IMR-90 (cell line): ENCODE measurements at places on chromosomes 13 and 19. TPM values are rescaled to one million over a fixed set of nuclear protein-coding genes. Genes with fewer than 3 reads are reported as not detected.

DNA sequence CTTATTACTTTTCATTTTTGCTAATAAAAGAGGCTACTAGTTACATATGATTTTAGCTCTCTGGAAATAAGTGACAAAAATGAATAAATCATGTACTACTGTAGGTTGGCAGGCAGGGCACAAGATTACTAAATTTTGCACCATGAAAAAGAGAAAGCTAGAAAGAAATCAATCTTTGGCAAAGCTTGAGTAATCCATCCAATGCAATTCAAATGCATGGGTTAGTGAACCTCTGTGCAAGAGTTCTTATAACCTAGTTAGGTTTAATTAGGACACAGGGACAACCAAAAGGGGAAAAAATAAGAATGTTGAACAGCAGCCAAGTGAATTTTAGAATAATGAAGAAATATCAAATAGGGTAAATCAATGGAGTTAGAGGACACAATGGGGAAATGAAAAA, 305.5 kb downstream of the DCT start:
- DNase-seq, result no peak

GRCh38 chr13:111380431-111380830, 60.0 kb downstream of the TEX29 start:
- DNase-seq, result no peak

The KLF12 gene
- 44.8 and 45.0 TPM in 2 replicates for total RNA-seq

The STOML3 gene
- not detected in 2 replicates for total RNA-seq

The SHC2 gene
- under 0.01 TPM in 1 of 2 replicates, not detected in the other for total RNA-seq

- no peak for DNase-seq
These were observed 27.3 kb downstream of the PNPLA6 start for GRCh38 chr19:7562646-7563393.

The FFAR2 gene
- total RNA-seq, result not detected in 2 replicates

DNA sequence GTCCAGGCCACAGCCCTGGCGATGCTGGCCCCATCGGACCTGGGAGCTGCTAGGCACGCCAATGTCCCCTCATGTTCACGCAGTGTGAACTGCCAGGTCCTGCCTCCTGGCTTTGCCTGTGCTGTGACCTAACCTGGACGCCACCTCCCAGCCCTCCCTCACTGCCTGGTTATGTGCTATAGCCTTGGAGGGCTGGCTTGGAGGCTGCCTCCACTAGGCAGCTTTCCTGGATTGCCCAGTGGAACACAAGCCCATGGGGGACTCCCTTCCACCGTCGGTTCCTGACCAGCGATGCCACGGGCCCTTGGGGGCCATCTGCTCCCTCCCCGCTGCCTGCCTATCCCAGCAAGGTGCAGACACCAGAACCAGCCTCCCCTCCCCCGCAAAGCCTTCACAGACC, 15.2 kb upstream of the UQCR11 start:
- DNase-seq, result no peak

DNA sequence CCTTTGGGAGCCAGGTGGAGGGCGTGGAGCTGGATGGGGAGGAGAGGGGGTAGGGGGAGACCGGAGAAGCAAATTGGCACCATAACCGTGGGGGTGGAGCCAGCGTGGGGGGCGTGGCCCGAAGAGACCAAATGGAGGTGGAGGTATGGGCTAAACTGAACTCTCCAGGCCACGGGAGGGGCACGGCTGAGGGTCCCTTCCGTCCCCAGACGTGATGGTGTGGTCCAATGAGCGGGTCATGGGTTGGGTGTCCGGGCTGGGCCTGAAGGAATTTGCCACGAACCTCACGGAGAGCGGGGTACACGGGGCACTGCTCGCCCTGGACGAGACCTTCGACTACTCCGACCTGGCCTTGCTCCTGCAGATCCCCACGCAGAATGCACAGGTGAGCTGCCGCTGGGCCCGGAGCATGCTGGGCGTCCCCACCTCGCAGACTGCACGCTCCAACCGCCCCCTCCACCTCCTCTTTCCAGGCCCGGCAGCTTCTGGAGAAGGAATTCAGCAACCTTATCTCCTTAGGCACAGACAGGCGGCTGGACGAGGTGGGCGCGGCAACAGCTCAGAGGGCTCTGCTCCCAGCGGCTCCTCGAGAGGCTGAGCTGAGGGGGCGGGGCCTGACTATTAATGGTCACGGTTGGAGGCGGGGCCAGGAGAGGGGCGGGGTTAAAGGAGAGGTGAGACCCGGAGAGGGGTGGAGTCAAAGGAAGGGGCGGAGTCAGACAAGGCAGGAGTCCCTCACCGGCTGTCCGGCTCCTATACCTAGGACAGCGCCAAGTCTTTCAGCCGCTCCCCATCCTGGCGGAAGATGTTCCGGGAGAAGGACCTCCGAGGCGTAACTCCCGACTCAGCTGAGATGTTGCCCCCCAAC, 6.2 kb downstream of the HRC start:
- peak; percentile 86 for DNase-seq

- DNase-seq, result peak; percentile 60
These were observed 126.9 kb downstream of the ITGBL1 start for GRCh38 chr13:101579281-101579802.

DNA sequence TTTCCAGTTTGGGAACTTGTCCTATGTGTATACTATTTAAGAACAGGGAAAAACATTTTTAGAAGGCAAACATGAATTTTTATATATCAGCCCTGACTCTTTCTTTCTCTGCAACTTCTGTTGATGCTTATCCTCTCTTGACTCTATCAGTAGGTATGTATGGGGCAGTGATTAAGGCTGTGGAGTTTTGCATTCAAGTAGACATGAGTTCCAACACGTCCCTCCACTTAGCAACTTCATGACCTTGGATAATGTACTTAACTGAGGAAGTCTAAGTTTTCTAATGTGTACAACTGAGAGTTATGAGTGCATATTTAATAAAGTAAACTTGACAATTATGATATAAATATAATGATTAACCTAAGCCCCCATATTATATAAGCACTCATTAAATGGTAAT, 414.6 kb downstream of the TDRD3 start:
- DNase-seq, result no peak

DNA sequence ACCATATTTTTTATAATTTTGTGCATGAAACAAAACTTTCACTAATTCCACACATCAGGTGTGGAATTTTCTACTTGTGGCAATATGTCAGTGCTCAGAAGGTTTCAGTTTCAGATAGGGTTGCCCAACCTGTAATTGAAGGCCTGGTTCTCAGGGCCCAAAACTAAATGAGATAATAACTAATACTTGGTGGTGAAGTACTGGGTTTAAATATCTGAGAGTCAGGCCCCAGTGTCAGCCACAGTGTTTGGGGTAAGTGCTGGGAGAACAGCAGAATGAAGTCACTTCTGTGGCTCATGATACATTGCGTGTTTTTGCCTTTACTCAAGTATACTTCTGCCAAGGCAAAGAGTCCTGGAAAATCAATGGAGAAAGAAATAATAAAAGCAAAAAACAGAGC, 5.6 kb downstream of the SAFB start:
- DNase-seq, result peak; percentile 64

DNA sequence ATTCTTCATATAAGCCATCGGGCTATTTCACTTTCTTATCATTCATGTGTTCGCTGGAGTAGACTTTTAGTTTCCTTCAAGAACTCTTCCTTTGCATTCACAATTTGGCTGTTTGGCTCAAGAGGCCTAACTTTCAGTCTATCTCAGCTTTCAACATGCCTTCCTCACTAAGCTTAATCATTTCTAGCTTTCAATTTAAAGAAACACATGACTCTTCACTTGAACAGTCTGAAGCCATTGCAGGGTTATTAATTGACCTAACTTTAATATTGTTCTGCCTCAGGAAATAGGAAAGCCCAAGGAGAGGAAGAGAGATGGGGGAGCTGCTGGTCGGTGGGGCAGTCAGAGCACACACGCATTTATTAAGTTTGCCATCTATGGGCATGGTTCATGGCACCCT, 158.1 kb downstream of the SUCLA2 start:
- no peak for DNase-seq

The CLEC11A gene
- 17.0 and 19.2 TPM in 2 replicates for total RNA-seq

DNA sequence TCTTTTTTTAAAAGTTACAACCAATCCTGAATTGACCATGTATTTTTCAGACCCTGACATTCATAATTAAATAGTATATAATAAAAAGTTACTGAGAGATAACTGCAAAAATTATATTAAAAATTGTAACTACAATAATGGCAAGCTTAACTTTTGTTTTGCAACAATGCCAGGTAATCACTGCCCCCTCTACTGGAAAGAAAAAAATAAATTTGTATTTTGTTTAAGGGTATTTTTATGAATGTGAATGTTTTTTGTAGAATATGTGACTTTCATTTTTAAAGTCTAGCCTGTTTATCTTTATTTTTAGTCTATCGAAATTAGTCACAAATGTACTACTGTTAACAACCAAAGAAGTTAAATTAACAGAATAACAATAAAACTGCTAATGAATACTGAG, 21.7 kb downstream of the MRPS31 start:
- DNase-seq, result no peak

DNA sequence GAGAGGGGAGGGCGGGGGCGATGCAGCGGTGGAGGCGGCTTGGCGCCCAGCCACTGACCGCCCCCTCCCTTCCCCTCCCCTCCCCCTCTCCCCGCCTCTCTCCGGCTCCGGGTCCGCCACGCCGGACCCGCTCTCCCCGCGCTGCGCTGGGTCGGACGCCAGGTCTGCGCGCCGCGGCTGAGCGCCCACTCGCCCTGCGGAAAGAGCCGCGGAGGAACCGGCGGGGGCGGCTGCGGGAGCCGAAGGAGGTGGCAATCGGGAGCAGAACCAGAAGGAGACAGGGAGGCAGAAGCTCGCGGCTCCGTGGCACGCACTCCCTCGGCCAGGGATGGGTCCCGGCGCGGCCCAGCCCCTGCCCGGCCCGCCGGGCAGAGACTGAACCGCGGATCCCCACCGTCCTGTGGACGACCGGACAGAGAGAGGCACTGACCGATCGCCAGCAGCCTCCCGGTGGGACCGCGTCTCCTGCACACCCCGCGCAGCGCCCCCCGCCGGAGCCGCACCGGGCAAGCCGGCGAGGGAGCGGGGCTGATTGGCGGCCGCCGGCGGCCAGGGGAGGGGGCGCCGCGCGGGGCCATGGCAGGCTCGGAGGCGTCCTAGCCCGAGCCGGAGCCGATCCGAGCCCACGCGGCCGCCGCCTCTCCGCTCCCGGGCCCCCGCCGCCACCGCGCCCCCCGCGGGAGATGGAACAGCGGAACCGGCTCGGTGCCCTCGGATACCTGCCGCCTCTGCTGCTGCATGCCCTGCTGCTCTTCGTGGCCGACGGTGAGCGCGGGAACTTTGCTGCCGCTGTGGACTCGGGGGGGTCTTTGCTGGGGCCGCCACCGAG, at the start of gene VSTM2B:
Gene VSTM2B, plus strand, starts transcription at position 94 of the 829 bp plus-strand sequence. Its CDS starts 590 bp downstream, at position 684.
- DNase-seq, result no peak

The AMH gene
- under 0.01 TPM in 1 of 2 replicates, not detected in the other for total RNA-seq

DNA sequence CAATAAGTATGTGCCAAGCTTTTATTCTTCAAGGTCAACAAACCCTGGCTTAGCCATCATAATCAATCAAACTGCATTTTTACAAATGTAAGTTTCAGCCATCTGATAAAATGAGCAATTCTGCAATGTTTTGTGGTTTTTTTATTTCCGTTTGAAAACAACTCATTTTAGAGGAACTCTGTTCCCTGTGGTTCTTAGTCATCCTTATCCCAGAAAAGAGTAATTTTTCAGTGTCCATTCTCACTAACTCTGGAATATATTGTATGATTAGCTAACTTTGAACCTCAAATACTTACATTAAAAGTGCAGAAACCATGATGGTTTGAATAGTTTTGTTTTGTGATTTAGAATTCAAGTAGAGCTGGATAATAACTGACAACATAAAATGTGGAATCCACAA, 87.6 kb downstream of the IRS2 start:
- DNase-seq, result peak; percentile 49

The OBI1 gene
- 11.8 and 19.7 TPM in 2 replicates for total RNA-seq

GRCh38 chr13:35887115-35887666, 244.0 kb downstream of the DCLK1 start:
- DNase-seq, result no peak

DNA sequence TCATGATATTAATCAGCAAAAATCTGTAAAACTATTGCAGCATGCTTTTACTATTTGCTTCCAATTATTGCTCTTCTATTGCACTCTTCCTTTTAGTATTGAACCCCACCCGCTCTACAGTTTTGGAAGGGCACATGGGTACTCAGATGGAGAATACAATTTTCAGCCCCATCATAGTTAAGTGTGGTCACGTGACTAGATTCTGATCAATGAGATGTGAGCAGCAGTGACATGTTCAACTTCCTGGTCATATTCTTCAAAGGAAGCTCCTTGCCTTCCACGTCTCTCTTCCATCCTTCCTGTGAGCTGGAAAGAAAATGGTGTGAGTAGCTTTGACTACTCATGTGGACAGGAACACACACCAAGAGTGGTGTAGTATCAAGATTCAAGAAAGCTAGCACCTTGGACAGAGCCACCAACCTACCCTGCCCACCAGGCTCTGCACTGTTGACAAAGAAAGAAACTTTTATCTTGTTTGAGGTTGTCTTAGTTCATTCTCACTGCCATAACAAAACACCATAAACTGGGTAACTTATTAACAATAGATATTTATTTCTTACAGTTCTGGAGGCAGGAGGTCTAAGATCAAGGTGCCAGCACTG, 3.8 kb upstream of the FGF14 start:
- DNase-seq, result peak; percentile 12

- DNase-seq, result no peak
These were observed 1722.7 kb downstream of the SLITRK5 start for GRCh38 chr13:89393758-89394304.

DNA sequence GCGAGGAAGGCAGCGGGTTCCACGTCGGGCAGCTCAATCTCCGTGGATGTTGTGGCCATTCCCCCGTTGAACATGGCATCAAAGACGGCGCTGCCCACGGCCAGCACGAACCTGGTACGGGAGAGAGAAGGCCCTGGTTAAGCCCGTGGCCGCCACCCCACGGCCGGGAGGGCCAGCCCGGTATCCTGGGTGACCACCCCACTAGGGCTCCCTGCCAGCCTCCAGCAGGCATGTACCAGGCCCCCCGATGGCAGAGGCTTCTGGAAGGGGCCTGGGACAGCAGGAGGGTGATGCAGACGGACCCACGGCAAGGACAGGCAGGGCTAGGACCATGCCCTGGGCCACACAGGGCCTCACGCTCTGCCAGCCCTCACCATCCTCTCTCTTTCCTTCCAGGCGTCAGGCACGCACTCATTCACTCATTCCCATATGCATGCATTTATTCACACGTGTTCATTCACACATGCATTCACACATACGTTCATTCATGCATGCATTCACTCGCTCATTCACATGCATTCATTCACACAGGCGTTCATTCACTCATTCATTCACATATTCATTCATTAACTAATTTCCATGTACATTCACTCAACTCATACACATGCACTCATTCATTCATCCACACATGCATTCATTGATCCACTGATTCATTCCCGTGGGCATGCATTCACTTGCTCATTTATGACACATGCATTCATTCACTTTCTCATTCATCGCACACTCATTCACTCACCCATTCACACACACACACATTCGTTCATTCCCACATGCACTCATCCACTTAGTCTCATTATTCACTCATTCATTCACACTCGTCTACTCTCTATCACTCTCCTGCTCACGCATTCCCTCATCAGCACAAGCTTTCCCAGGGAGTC, 17.9 kb downstream of the BTBD2 start:
- no peak for DNase-seq

- DNase-seq, result no peak
These were observed 285.8 kb upstream of the KLHL1 start for GRCh38 chr13:70394031-70394548.

The GNA15 gene
- 0.18 and 0.28 TPM in 2 replicates for total RNA-seq

The SYCN gene
- total RNA-seq, result not detected in 2 replicates

The PSG6 gene
- total RNA-seq, result 0.18 TPM in 1 of 2 replicates, not detected in the other
